ENCODE measurements at places on chromosomes 12 and 14.

GRCh38 chr12:114918535-114919233, 234.7 kb upstream of the TBX3 start:
- no peak for DNase-seq

DNA sequence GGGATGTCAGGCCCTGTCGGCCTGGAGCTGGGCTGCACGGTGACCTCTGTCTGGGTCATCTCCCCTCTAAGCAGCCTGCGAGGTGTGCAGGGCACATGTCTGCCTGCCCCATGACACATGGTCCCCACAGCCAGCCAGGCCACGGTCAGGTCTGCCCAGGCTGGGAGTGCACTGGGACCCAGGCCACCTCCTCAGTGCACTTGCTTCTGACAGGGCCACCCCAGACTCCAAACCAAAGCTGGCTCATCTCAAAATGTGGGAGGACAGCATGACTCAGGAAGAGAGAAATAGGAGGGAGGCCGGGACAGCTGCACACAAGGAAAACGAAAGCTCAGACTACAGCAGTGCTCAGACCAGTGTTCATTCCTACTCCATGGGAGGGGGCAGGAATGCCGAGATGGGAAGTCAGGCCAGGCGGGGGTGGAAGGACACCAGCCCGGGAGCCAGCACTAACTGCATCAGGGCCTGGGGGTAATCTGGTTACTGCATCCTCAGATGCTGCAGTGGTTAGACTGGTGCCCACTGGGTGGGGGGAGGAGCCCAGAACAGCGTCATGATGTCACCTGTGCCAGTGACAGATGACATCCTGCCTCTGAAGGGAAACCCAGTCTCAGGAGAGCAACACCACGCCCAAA, 4.0 kb downstream of the P2RX2 start:
- no peak for DNase-seq

DNA sequence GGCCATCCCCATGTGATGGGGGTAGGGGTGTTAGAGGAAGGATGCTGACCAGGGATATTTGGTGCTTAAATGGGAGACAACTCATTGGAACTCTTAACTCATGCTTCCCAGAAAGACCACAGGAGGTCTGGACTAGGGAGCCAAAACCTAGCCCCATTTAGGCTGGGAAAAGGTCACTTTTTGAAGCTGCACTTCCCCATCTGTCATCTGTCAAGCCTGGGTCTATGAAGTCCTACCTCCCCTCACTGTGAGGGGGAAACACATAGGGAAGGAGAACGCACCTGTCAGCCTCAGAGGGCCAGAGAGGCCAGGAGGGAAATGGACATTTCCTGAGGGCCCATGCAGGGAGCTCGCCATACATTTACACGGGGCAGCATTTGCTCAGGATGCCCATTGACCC, 321.0 kb downstream of the BCL11B start:
- no peak for DNase-seq

GRCh38 chr12:46554460-46554859, 181.9 kb upstream of the SLC38A2 start:
- no peak for DNase-seq

DNA sequence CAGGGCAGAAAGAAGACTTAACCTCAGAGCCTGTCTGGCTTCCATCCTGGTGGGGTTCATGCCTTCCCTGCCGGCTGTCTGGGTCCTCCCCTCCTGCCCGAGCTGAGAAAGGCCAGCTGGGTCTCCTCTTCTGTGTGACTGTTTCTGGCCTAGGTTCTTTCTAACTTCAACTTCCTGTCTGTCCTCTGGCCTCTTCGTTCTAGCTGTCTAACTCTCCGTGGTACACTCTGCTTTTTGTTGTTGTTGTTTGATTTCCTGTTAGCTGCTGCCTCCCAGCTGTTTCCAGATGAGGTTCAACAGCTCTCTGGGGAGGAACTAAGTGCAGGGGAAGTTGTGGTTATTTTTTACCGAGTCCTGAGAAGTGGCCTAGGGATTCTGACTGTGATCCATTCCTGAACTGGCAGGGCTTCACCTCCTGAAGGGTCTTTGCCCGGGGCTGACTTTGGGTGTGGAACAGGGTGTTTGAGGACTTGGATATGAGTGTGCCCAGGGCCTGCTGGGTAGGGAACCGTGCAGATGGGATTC, 3.2 kb downstream of the MLXIP start:
- no peak for DNase-seq

- DNase-seq, result no peak
These were observed 56.5 kb upstream of the JDP2 start for GRCh38 chr14:75371297-75371696.

- DNase-seq, result no peak
These were observed 383.7 kb downstream of the ETNK1 start for GRCh38 chr12:23008623-23009022.

DNA sequence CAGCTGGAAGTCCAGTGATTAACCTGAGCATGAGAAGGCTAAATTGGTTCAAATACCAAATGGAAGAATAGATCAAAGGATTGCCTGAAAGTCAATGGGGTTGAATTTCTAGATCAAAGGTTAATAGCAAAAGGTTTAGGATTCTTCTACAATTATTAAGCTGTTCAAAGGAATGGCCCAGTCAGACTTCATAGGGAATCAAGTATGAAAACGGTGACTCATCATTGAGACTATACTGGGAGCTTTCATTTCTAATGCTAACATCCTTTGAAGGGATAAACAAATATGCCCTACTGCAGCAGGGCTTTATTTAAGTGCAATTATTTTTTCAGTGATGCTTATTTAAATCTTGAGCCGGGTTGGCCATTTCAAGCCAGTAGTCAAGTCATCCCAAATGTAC, 152.8 kb downstream of the RIMBP2 start:
- no peak for DNase-seq

DNA sequence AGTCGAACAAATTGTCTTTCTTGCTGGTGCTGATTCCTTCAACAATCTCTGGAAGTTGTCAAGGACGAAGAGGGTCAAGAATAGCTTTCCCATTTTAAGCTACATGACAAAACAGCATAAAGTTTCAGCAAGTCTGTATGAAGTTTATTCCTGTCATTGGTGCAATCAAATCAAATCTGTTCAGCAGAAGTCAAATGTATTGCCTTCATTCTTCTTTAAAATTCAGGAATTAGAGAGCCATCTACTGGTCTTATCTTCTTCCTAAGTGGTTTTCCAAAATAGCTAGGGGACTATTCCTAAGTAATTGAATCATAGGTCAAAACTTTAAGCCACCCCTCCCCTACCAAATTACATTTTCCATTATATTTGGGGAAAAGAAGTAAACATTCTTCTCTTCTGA, 990.2 kb downstream of the GALC start:
- DNase-seq, result no peak

DNA sequence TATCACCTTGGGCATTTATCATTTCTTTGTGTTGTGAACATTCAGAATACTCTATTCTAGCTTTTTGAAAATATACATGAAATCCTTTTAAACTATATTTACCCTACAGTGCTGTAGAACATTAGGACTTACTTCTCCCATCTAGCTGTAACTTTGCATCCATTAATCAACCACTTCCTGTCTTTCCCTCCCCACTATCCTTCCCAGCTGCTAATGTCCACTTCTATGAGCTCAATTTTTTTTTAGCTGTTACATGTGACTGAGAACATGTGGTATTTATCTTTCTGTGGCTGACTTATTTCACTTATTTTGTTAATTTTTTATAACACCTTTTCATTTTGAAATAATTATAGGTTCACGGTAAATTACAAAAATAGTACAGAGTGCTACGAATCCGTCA, 136.0 kb downstream of the LMNTD1 start:
- no peak for DNase-seq

DNA sequence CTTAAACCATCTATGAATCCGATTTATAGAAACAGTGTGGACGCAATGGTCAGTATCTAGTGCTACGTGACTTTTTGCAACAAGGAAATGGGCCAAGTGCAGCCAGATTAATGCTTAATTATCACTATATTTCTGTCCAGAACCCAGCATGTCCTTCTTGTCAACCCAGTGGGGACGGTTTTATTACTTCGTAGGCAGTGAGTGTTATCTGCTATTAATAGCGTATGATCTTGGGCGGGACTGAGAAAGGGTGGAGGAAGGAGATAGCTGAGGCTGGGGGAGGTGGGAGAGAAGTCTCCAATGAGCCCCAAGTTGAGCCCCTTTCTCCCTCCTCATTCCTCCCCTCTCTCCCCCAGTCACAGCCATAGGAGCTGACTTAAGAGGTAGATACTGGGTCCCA, 59.7 kb upstream of the FAM222A start:
- DNase-seq, result no peak

DNA sequence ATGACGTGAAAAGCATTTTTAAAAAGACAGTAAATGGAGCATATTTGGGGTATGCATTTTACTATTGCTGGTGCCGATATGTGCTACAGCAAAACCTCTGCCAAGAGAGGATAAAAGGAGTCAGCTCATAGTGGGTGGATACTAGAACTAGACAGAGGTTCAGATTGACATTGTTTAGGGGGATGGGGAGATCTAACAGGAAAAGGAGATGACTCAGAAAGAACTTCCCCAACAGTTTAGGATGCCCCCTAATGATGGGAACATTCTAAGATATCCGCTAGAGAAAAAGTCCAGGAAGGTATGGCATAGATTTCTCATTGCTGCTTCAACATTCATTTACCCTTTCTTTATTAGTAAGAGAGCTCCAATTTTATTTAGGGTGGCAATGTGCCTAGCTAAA, 110.5 kb upstream of the CLEC14A start:
- DNase-seq, result no peak

DNA sequence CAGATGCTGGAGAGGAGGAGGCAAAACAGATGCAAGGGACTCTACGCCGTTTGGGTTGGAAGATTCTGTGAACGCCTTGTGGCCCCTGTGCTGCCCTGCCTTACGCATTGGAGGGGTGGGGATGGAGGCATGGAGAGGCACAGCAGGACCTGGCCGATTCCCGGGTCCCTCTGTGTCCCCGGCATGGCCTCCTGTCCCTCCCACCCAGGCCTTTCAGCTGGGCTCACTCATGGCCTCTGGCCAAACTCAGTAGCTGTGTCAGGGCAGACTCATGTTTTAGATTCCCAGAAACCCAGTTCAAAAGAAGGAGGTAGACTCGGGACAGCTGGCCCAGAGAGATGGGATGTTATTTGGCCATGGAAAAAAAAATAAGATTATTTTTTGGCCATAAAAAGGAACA, 40.1 kb downstream of the TESC start:
- no peak for DNase-seq

DNA sequence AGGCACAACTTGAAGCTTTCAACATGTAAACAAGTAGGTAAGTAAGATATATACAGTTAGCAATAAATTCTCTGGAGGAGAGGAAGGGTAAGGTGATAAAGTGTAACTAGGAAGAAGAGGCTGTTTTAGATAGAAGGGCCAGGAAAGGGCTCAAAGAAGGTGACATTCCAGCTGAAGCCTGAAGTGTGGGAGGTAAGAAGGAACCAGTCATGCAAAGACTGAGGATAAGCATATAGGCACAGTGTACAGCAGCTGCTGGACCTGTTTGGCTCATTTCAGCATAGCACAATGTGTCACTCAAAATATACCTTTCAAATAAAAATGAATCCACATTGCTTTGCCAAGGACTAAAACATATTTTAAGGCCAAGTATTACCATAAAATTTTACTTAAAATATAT, 28.6 kb upstream of the ARL1 start:
- DNase-seq, result no peak

GRCh38 chr12:70756791-70757190, 119.6 kb upstream of the PTPRB start:
- no peak for DNase-seq

DNA sequence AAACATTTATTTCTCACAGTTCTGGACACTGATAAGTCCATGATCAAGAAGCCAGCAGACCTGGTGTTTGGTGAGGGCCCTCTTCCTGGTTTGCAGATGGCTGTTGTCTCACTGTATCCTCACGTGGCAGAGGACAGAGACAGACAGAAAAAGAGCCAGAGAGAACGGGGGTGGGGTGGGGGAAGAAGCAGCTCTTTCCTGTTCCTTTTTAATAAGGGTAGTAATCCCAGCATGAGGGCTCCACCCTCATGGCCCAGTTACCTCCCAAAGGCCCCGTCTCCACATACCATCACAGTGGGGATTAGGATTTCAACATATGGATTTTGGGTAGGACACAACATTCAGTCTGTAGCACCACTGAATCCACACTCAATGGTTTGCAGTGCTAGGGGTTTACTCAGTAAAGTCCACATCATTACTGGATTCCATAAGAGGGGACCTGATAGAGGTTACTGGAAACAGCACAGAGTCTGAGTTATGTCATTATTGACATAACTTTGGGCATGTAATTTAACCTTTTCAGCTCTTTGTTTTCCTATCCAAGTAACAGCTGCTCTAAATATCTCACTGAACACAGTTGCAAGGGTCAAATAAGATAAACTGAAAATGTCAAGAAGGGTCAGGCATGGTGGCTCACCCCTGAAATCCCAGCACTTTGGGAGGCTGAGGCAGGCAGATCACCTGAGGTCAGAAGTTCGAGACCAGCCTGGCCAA, 53.2 kb downstream of the RPAP3 start:
- DNase-seq, result no peak

- no peak for DNase-seq
These were observed 162.2 kb downstream of the DIO2 start for GRCh38 chr14:80049055-80049454.

- no peak for DNase-seq
These were observed 310.2 kb upstream of the DIO2 start for GRCh38 chr14:80521456-80521855.
